ENCODE measurements at places on chromosomes 1 and 21. TPM values are rescaled to one million over a fixed set of nuclear protein-coding genes. Genes with fewer than 3 reads are reported as not detected.

GRCh38 chr1:28297826-28298225, 31.0 kb upstream of the MED18 start:
- no peak for DNase-seq
- no peak overlapping the region for H3K27ac ChIP-seq
- H3K4me1 ChIP-seq, result no peaks in the 10 kb centered on the region
- H3K27me3 ChIP-seq, result no peaks in the 10 kb centered on the region
- H3K4me3 ChIP-seq, result no peak overlapping the region

DNA sequence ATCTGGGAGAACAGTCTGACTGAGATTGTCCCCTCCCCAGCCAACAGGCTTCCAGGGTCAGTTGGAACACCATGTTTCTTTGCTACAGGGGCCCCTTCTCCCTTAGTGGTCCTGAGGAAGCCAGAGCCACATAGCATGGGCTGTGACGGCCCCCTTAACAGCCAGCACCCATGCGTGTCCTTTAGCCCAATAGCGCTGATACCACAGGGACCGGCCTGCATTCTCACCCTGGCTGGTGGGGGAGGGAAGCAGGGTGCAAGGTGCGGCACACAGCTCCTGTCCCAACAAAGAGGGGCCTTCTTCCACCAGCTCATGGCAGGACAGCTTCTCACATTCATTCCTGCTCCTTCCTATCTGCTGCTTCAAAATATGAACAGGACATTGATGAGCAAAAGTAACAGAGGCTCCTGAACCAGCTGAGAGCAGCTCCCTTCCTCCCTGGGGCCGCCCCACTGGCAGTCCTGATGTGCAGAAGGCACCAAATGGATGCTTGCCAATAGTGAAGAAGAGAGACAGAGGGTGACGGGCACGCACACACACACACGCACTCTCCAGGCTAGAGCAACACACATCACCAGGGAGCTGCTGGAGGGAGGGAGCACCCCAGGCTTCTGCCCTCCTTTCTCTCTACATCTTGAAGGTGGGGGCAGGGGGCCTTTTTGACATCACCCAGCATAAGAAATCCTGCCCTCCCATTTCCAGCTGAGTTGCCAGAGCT, 99.4 kb downstream of the CRYAA start:
- H3K27ac ChIP-seq, result no peak overlapping the region
- no peak overlapping the region for H3K4me3 ChIP-seq
- H3K4me1 ChIP-seq, result no peaks in the 10 kb centered on the region
- DNase-seq, result peak; percentile 40
- no peaks in the 10 kb centered on the region for H3K36me3 ChIP-seq

DNA sequence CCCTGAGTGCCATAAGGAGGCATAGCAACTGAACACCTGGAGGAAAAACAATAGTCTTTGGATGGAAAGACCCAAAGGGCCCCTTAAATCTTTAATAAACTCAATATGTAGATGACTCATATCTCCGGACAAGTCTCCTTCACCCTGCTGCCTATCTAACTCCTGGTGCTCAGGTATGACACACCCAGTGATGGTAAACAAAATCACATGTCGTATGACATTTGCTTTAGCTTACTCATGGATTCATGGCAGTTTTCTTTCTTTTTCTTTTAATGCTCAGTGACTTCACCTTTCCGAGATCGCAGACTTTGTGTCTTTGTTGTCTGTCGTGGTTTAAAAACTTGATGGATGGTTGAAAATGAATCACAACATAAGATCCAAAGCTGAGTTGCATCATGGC, 208.5 kb upstream of the PROX1 start:
- no peak for DNase-seq
- H3K36me3 ChIP-seq, result no peaks in the 10 kb centered on the region
- no peak overlapping the region for H3K27ac ChIP-seq
- H3K4me3 ChIP-seq, result no peak overlapping the region
- H3K4me1 ChIP-seq, result no peaks in the 10 kb centered on the region

- H3K36me3 ChIP-seq, result no peaks in the 10 kb centered on the region
- peaks cover 5% of the 10 kb centered on the region for H3K4me1 ChIP-seq
- H3K27ac ChIP-seq, result no peak overlapping the region
Measured at GRCh38 chr1:68375919-68376318, 73.8 kb downstream of the RPE65 start.

GRCh38 chr1:160124705-160125478, 9.3 kb downstream of the ATP1A2 start:
- H3K4me3 ChIP-seq, result no peak overlapping the region
- no peaks in the 10 kb centered on the region for H3K36me3 ChIP-seq
- H3K27me3 ChIP-seq, result no peaks in the 10 kb centered on the region
- no peak for DNase-seq
- H3K4me1 ChIP-seq, result no peaks in the 10 kb centered on the region
- H3K27ac ChIP-seq, result no peak overlapping the region

DNA sequence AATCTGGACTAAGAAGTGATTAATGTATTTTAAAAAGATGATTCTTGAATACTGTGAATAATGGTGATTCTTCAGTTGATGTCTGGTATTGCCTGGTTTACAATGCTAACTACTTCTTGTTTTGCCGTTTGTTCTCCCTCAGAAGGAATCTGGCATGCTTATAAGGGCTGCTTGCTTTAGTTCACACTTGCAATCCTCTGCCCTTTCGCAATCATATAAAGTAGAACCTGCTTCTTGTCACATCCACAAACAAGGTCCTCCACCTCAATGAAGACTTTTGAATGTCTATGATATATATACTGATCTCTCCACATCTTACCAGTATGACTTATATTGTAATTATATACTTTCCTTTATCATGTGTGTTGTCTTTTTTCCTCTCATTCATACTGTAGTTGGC, 92.6 kb downstream of the ADGRL4 start:
- no peak overlapping the region for H3K4me3 ChIP-seq
- H3K27ac ChIP-seq, result no peak overlapping the region
- no peaks in the 10 kb centered on the region for H3K4me1 ChIP-seq
- H3K27me3 ChIP-seq, result no peaks in the 10 kb centered on the region
- DNase-seq, result no peak

- no peak for DNase-seq
- H3K4me3 ChIP-seq, result no peak overlapping the region
- H3K36me3 ChIP-seq, result no peaks in the 10 kb centered on the region
- no peaks in the 10 kb centered on the region for H3K4me1 ChIP-seq
Measured at GRCh38 chr1:44641126-44642102, 32.9 kb downstream of the TMEM53 start.

DNA sequence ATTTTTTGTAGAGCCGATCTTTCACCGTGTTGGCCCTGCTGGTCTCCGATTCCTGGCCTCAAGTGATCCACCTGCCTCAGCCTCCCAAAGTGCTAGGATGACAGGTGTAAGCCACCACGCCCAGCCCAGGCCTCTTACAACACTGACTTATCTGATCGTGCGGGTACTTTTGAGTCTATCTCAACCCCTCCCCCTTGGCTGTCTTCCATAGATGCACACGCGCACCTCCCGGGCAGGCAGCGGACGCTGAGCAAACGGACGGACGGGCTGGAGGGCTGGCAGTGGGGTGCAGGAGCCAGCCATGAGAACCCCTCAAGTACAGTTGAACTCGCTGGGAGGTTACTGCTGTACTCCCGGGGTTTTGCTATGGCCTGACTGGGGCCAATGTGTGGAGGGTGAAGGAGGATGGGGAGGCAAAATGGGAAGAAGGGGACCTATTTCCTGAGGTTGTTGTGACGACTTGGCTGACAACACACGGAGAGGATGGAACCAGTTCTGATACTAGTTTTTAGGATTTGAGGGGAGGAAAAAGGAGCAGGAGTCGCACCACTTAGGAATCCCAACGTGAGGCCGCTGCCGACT, 959 bp downstream of the CD58 start:
- peak overlapping the region; percentile 45 for H3K4me3 ChIP-seq
- H3K4me1 ChIP-seq, result no peaks in the 10 kb centered on the region
- no peak overlapping the region for H3K27ac ChIP-seq

DNA sequence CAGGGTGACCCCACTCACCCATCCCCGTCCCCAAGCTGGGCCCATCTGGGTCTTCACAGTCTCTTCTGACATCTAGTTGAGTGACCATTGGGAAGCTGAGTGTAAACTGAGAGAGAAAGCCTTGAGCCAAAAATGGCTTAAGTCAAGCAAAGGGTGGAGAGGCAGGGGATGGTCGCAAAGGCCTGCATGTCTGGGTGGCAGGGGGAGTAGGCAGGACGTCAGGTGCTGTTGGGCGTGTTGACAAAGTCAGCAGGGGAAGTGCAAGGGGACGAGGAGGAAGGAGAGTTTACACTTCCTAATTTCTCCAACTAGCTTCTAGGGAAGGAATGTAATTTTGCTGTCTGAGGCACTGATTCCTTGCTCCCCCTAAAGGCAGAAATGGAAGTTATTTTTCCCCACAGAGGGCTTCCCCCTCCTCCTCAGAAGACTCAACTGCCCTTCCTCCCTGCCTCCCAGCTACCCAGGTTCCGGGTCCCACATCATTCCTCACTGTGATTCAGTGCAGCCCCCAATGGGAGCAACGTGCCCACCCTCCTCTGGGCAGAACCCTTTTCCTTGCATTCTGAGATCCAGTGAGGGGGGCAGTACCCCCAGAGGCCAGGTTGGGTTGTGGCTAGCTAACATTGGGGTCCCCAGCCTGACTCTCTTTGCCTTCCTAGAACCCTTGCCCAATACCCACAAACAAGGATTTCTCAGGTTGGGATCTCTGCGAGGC, 1.2 kb upstream of the ADORA1 start:
- H3K36me3 ChIP-seq, result no peaks in the 10 kb centered on the region
- DNase-seq, result no peak
- no peaks in the 10 kb centered on the region for H3K27me3 ChIP-seq
- no peak overlapping the region for H3K4me3 ChIP-seq
- H3K4me1 ChIP-seq, result no peaks in the 10 kb centered on the region

- peak overlapping the region; percentile 67 for H3K4me3 ChIP-seq
- H3K36me3 ChIP-seq, result no peaks in the 10 kb centered on the region
- no peaks in the 10 kb centered on the region for H3K27me3 ChIP-seq
Measured at GRCh38 chr1:226121587-226122400, 59.3 kb downstream of the H3-3A start.

The BEST4 gene
- 1.1 TPM for polyA plus RNA-seq

The RPL5 gene
- polyA plus RNA-seq, result 3,435 TPM

The C1QTNF12 gene
- 10.0 TPM for polyA plus RNA-seq

The DOP1B gene
- 2.9 TPM for polyA plus RNA-seq

The SPATA17 gene
- 0.59 TPM for polyA plus RNA-seq
